Activated T-helper 1 cell treated with anti-CD3 and anti-CD28 coated beads, Interleukin-2, amount 50 U/mL, for 16 hours (primary cell): ENCODE measurements at places on chromosomes 6 and 20.
A peak's percentile ranks its signal among the peaks of the same experiment; 100 is the strongest.

GRCh38 chr20:53691060-53691810 lies 97.6 kb upstream of the ZNF217 start:
- no peak for DNase-seq

- no peak for DNase-seq
These were observed 572.7 kb downstream of the DHX35 start for GRCh38 chr20:39534846-39535245.

DNA sequence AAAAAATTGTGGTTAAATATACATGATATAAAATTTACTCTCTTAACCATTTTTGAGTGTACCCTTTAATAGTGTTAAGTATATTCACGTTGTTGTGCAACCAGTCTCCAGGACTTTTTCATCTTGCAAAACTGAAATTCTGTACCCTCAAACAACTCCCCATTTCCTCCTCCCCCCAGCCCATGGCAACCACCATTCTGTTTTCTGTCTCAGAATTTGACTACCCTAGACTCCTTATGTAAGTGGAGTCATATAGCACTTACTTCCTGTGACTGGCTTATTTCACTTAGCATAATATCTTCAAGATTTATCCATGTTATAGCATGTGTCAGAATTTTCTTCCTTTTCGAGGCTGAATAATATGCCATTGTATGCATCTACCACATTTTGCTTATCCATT lies 5.1 kb downstream of the VPS16 start:
- DNase-seq: no peak

GRCh38 chr6:166989427-166990032 lies 9.7 kb upstream of the CEP43 start:
- DNase-seq: peak; percentile 19

DNA sequence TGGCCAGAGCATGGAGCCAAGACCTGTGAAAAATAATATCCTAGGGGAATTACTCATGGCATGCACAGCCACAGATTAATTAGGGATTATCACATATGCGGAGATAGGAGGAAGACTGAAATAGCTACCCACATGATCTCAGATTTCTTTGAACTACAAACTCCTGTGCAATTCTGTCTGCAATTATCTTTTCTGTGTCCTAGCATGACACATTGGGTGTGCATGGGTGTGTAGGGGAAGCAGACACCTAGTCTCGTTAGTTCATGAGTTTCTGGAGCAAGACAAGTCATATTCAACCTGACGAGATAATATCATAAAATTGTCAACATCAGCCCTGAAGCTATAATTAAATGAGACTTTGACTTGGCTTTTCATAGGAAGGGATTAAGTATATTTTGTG lies 3.6 kb upstream of the SLC17A4 start:
- no peak for DNase-seq

DNA sequence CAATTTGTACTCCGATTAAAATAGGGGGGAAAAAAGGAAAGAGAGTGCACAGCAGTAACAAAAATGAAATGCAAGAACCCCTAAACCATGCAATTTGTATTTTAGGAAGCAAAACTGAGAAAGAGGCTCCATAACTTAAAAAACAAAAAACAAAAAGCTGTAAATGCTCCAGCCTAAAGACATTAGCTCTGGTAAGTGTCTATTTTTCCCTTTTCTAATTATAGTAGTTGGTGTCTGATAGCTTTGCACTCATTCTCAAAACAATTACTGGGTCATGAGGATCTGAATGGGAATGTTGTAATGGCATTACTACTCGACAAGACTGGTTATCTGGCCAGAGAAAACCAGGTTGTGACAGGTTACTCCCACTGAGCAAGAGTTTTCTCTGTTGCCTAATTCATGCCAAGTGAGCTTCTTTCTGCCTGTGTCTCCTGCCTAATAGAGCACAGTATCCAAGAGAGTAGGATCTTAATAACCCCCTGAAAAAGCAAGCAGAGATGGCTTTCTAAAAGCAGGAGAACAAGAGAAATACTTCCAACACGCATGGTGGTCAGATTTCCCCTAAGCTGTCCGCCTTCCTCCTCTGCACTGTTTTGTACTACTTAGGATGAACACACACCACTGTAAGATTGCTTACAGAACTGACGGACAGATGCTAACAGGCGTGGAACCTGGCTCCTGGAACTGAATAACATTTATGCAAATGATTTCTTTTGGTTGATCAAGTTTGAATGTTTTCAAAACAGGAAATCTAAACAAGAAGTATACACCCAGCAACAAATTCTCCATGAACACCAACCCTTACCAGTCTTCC lies 86.4 kb downstream of the FKBP5 start:
- no peak for DNase-seq

GRCh38 chr6:154555073-154555677 lies 44.7 kb upstream of the CNKSR3 start:
- DNase-seq: no peak

DNA sequence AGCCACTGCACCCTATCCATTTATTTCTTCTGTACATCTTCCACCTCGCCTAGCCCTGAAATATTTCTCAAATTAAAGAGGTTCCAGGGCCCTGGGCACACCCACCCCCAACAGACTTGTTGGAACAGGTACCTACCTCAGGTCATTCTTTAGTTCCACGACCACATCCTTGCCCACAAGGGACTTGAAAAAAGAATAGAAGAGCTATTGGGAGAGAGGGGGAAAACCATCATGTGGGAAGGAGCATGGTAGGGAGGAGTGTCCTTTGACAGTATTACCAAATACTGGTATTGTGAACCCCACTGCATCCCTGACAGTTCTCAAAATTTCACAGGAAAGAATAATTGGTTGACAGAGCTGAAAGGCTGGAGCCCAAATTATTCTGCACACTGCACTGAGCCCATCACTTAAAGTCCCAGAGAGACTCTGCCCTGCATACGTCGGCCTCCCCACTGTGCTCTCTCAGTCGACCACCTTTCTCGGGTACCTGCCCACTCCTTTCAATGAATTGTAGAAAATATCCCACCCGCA lies 762 bp downstream of the LSM2 start:
- no peak for DNase-seq

DNA sequence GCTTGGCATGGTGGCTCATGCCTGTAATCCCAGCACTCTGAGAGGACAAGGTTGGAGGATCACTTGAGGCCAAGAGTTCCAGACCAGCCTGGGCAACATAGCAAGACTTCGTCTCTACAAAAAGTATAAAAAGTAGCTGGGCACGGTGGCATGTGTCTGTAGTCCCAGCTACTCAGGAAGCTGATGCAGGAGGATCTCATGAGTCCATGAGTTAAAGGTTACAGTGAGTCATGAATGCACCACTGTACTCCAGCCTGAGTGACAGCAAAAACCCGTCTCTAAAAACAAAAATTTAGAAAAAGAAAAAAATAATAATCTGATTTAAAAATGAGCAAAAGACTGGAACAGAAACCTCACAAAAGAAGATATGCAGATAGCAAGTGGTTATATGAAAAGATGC lies 279.7 kb downstream of the RNGTT start:
- no peak for DNase-seq

DNA sequence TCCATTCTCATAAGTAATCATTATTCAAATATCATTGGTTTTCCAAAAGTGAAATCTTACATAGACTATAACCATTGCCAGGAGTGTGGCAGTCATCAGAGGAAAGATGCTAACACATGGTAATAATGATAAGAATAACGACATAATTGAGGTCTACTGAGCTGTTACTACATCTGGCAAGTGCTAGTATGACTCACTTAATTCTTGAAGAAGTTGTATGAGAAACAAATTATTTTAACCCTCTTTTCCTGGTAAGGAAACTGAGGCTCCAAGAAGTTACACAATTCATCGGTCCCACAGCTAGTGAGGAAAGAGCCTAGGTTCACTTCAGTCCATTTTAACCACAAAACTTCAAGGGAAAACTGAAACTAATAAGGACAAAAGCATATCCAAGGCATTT lies 335.6 kb upstream of the BTBD3 start:
- DNase-seq: no peak

- no peak for DNase-seq
These were observed 647.6 kb upstream of the FLRT3 start for GRCh38 chr20:14984768-14985622.

DNA sequence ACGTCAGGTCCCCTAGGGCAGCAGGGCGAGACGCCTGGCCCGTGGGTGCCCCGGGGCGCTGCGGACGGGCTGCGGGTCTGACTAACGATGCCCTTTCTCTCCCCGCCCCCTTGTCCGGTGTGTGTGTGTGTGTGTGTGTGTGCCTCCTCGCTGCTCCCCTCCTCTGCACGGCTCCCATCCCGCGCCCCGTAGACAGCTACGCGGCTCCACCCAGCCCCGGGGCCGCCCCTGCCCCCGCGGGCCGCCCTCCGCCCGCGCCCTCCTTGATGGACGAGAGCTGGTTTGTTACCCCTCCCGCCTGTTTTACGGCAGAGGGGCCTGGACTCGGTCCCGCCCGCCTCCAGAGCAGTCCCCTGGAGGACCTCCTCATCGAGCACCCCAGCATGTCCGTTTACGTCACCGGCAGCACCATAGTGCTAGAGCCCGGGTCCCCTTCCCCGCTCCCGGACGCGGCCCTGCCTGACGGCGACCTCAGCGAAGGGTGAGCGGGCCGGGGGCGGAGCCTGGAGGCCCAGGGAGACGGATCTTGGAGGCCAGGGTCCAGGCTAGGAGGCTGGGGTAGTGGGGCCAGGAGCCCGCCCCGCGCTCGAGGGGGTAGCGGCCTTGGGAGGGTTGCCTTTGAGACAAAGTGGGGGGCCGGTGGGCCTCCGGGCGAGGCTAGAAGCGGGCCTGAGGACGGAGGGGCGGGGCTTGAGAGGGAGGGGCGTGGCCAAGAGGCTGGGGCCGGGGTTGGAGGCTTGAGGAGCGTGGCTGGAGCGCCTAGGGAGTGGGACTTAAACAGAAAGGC lies 5.1 kb downstream of the TP53INP2 start:
- peak; percentile 59 for DNase-seq

DNA sequence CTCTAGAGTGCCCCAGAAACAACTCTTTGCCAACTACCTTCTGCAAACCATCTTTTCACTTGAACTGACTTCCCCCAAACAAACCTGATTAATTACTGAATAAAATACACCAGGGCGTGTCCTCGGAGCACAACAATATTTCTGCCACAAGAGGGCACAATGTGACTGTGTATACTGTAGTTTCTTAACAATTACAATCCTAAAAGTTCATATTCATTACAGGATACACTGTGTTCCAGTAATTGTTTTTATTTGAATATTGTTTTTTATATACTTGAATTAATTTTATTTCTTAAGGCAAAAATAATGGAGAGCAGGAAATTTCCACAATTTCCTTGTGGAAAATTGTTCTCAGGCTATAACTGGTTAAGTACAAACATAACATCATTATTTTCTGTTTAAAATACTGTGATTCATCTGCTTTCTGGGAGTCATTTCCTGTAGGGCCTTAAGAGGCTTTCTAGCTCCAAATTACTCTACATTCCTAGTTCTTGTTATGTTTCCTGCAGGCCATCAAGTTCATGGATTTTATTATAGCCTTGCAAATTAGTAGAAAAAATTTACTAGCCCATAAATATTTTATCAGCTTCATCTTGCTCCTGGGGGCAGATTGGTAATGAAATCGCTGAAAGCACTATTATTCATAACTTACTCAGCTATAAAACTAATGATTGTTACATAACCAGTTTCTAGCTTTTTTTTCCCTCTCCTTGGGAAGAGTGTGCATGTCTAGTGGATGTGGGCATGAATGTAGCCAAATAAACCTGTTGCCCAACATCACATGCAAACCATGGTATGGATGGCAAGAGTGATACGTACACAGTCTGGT lies 51.9 kb upstream of the SLC22A16 start:
- no peak for DNase-seq

DNA sequence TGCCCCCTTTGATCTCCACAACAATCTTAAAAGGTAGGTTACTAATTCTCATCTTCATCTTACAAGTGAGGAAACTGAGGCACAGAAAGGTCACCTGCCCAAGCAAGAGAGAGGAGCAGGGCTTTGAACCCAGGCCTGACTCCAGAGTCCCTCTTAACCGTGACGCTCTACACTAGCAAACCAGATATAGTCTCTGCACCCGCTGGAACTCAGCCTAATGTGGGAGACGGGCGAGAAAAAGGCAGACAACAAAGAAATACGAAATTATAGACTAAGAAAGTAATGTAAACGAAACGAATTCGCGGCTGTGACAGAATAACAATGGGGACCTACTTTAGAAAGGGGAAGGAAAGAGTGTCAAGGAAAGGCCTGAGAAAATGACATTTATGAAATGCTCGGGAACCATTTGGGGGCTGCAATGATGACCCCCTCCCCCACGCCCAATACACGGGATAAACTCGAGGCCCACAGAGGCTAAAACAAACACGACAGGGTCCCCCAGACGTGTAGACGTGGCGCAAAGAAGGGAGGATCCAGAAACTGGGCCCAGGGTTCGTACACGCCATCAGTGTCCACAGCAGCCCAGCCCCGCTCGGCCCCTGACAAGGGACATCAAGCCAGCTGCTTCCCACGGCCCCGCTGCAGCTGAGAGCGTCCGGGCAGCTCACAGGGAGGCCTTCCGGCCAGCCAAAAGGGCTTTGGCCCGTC lies 637 bp downstream of the TRPC4AP start:
- no peak for DNase-seq

- no peak for DNase-seq
These were observed 10.7 kb downstream of the PXDC1 start for GRCh38 chr6:3740551-3741476.

DNA sequence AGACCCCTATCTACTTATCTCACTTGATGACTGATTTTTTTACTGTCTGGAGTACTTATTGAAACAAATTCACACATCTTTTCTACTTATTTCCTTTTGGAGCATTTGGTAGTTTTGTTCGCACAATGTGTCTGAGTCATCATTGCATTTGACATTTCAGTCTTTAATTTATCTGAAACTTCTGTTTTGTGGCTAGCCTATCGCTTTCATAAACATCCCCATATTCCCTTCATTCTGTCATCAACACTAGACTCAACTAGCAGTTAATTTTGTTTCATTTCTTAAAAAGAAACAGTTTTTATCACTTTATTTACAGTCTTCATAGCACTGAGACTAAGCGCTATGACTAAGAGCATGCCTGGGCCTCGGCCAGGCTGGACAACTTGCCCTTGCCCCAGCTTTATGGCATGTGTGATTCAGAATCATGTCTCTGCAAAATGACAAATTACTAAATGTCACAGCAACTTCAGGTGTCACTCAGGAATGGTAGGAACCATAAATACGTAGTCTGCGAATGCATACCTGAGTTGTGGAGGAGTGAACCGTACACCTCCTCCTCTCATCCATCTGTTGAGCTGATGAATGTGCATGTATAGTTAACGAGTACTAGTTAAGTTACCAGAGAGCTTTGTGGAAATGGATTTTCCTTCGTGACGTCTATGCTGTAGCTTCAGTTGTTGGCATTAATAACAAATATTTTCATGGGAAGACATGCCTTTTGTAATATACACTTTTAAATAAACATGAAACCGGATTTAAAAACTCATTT lies 16.2 kb downstream of the L3MBTL3 start:
- DNase-seq: no peak

- no peak for DNase-seq
These were observed 43.1 kb downstream of the CD109 start for GRCh38 chr6:73739096-73739495.
